ENCODE measurements at places on chromosomes 5 and 9.
A peak's percentile ranks its signal among the peaks of the same experiment; 100 is the strongest.

DNA sequence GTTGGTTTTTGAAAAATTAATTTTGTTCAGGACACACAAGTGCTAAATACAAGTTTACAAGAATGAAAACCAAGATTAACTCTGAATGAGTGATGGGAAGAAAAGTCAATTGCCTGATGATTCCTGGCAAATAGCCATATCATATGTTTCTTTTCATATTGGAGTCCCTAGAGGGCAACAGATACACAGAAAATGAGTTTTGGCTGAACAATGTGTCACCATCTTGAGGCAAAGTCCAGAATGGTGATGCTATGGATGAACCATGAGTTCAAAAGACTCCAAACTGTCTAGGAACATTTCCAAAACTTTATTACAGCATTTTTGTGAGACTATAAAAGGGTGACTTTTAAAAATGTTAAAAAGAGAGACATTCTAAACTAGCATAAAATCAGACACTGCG is 382.9 kb downstream of the TMEM161B start:
- no peak for DNase-seq

GRCh38 chr9:135925496-135926133 is 18.3 kb upstream of the CAMSAP1 start:
- peak; percentile 43 for DNase-seq

- no peak for DNase-seq
These were observed 246.1 kb upstream of the MEF2C start for GRCh38 chr5:89128906-89129625.

DNA sequence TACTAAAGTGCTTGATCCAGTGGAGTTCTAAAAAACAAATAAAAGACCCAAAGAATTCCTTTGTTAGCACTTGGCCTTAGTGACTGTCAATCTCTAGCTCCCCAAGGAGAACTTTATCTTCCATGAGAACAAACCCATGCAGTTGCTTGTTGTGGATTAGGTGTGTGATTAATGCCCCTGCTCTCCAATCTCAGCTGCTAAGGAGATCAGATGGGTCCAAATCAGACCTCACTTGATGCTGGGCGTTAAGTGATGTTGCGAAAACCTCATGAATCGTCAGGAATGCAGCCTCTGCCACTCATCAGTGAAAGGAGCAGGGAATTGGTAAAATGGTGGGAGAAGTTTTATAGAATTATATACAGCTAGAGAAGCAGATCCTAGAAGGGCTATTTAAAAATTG is 133.7 kb downstream of the DMAC1 start:
- DNase-seq, result no peak

- no peak for DNase-seq
These were observed 261.2 kb upstream of the FAM174A start for GRCh38 chr5:100273846-100274580.

GRCh38 chr9:75712700-75713099 is 177.8 kb upstream of the PCSK5 start:
- DNase-seq, result no peak

GRCh38 chr9:21965401-21965951 is 28.7 kb downstream of the CDKN2A start:
- DNase-seq, result no peak

GRCh38 chr9:114184866-114185265 is 29.5 kb downstream of the COL27A1 start:
- no peak for DNase-seq

DNA sequence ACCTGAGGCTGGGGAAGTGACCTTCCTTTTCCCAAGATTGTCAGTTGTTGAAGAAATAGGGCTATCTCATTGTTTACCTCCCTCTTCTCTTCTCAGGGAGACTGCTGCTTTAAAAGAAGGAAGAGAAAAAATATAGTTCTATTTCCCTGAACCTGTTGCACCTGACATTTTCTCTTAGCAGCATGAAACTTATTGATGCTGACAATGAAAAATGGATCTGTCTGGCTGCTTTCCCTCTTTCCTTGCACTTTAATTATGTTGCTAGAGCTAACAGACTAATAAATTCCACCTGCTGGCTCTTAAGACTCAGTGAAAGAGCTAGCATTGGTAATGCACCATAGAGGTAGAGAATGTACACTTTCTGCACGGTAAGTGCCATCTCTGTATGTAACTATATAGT is 6.2 kb upstream of the CKMT2 start:
- DNase-seq, result no peak

DNA sequence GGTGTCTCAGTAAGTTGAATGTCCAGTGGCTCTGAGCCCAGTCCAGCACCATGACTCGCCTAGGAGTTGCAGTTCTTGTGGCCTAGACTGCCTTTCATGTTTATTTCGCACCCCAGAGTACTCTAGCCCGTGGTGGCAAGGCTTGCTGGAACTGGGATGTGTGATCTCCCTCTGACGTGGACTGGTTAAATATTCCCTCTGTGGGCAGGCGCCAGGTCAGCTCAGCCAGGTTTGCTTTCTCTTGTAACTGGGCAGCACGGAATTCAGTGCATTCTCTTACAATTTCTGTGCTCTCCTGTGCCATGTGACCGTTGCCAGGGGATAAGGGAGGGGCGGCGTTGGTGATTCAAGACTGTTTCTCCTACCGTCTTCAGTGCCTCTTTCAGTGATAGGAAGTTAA is 270.8 kb downstream of the KDM4C start:
- no peak for DNase-seq

DNA sequence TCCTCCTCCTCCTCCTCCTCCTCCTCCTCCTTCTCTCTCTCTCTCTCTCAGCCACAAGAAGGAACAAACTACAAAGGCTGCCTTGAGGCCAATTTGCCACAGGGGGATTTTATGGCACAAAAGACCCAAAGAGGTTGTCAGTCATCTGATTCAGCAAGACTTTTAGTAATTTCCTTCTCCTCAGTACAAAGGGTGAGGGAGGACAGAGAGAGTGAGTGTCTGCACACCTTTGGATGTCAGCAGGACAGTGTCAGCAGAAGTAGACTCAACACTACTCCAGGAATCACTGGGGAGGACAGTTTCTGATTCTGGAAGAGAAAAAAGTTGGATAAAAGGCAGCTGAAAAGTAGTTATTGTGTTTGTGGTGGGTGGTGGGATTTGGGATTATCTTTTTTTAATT is 13.6 kb downstream of the TIMD4 start:
- no peak for DNase-seq

GRCh38 chr5:57635146-57635777 is 152.7 kb upstream of the ACTBL2 start:
- no peak for DNase-seq

DNA sequence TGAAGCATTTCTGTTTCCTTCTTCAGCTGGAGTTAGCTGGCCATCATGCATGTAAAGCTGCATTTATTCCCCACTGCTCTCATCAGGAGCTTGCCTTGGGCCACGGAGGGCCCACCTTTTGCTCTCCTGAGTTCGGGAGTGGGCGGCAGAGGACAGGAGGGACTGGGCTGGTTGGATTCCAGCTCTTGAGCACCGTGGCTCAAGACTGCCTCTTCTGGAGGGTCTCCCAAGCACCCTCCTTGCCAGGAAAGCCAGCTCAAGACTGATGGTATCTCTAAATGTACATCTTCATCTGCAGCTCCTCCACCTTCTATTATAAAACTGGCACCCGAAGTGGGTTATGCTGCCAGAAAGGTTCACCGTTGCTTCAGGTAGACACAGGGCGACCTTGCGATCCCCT is 399.6 kb upstream of the IRX1 start:
- no peak for DNase-seq

DNA sequence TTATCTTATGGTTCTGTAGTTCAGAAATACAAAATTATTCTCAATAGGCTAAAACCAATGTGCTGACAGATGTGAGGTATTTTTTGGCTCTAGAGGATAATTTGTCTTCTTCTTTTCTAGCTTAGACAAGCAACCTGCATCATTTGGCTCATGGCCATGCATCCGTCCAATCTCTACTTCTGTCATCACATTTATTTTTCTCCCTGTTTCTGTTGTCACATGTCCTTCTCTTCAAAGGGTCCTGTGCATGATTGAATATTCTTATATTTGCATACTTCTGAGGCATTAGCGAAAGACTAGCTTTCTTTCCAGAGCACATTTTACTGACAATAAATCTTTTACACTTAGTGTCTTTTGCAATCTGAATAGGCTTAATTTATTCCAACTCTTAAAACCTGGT is 564.7 kb downstream of the CDH10 start:
- DNase-seq, result no peak

GRCh38 chr9:95605816-95606488 is 89.2 kb upstream of the PTCH1 start:
- DNase-seq, result no peak

- no peak for DNase-seq
These were observed 141.9 kb downstream of the PBX3 start for GRCh38 chr9:125889112-125889475.

DNA sequence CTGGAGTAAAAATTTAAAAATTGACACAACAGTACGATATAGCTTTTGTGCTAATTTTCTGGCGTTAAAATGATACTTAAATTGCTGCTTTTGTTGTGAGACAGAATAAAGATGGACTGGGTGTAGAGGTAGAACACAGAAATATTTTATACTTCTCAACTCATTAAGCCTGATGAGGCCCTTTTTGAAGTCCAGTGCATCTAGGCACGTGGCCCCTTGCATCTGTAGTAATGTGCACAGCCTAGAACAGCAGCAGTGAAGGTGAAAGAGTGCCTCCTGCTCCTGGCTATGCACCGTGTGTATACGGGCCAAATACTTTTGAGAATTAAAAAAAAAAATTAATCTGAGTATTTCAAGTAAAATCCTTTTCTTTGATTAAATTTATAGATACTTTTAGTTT is 115.6 kb downstream of the XRCC4 start:
- no peak for DNase-seq

Measured in stimulated activated CD8-positive, alpha-beta memory T cell treated with anti-CD3 and anti-CD28 coated beads, Interleukin-15, amount 100 ng/mL, for 4 hours (primary cell).